ENCODE measurements at places on chromosomes 6 and 20. TPM values are rescaled to one million over a fixed set of nuclear protein-coding genes. Genes with fewer than 3 reads are reported as not detected.

The CCR6 gene
- not detected for total RNA-seq

The PSORS1C1 gene
- total RNA-seq, result 1.00 TPM

The HAO1 gene
- total RNA-seq, result not detected

The SLC22A7 gene
- total RNA-seq, result not detected

The GUCA1A gene
- total RNA-seq, result not detected

The WFDC12 gene
- not detected for total RNA-seq

The HSF2 gene
- 44.5 TPM for total RNA-seq

The TRIM15 gene
- not detected for total RNA-seq

The PTCHD4 gene
- 1.5 TPM for total RNA-seq

The DDX43 gene
- total RNA-seq, result 2.7 TPM

The MED23 gene
- 28.2 TPM for total RNA-seq

The TNNC2 gene
- 0.12 TPM for total RNA-seq

The MOG gene
- total RNA-seq, result not detected

The RBPJL gene
- not detected for total RNA-seq

The PLA2G7 gene
- total RNA-seq, result not detected

The ENPP4 gene
- 2.4 TPM for total RNA-seq

The GCNT2 gene
- total RNA-seq, result 0.22 TPM

The ATP9A gene
- 13.9 TPM for total RNA-seq

The SLC32A1 gene
- total RNA-seq, result not detected

The CGAS gene
- 7.4 TPM for total RNA-seq

The TNFRSF6B gene
- total RNA-seq, result 57.4 TPM

The CLDN20 gene
- not detected for total RNA-seq

The MRPL2 gene
- total RNA-seq, result 25.0 TPM

The PAK1IP1 gene
- 22.2 TPM for total RNA-seq

The ANGPT4 gene
- total RNA-seq, result not detected

The MCHR2 gene
- total RNA-seq, result not detected

The NPEPL1 gene
- total RNA-seq, result 28.2 TPM

The GSTA2 gene
- not detected for total RNA-seq

The PBOV1 gene
- not detected for total RNA-seq

The EYS gene
- not detected for total RNA-seq

The SEMG1 gene
- not detected for total RNA-seq

The USP49 gene
- total RNA-seq, result 2.9 TPM

The GSTA3 gene
- total RNA-seq, result not detected

The ETV7 gene
- 0.22 TPM for total RNA-seq

The TOX2 gene
- 1.6 TPM for total RNA-seq

The VSX1 gene
- not detected for total RNA-seq

The CST7 gene
- total RNA-seq, result 0.37 TPM

The TAGAP gene
- total RNA-seq, result not detected
